Endothelial cell of umbilical vein (primary cell): ENCODE measurements at places on chromosomes 3 and 15. TPM values are rescaled to one million over a fixed set of nuclear protein-coding genes. Genes with fewer than 3 reads are reported as not detected.

- no peaks in the 10 kb centered on the region for H3K36me3 ChIP-seq
- H3K27me3 ChIP-seq, result no peaks in the 10 kb centered on the region
- H3K27ac ChIP-seq, result no peak overlapping the region
- H3K4me1 ChIP-seq, result peaks cover 3% of the 10 kb centered on the region
- no peak for DNase-seq
Observed at GRCh38 chr3:188927971-188928370, 243.8 kb upstream of the TPRG1 start.

The RTP3 gene
- total RNA-seq, result not detected in 2 replicates

The CDCP1 gene
- total RNA-seq, result 0.22 TPM in 1 of 2 replicates, not detected in the other

GRCh38 chr3:9800529-9800928 lies 7.6 kb downstream of the ARPC4 start:
- peaks cover 45% of the 10 kb centered on the region for H3K36me3 ChIP-seq
- no peak overlapping the region for H3K27ac ChIP-seq
- no peak for DNase-seq
- no peaks in the 10 kb centered on the region for H3K4me1 ChIP-seq

DNA sequence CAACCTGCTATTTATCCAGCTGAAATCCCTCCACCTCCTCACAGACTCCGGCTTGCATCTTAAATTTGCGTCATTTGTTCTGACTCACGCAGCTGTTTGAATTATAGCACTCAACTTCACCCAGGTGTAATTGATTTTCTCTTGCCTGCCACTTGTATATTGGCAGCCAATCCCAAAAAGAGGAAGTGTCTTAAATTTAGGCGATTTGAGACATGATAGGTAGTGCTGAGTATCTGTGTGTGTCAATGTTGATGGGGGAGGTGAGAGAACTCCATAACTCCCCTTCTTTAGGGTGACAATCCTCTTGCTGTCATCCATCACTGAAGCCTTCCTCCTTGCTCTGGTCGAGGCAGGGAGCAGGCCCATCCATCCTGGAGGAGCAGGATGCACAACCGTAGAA lies 77.2 kb upstream of the TPRG1 start:
- H3K36me3 ChIP-seq, result no peaks in the 10 kb centered on the region
- no peak overlapping the region for H3K4me3 ChIP-seq
- H3K4me1 ChIP-seq, result no peaks in the 10 kb centered on the region
- H3K27ac ChIP-seq, result no peak overlapping the region

- no peaks in the 10 kb centered on the region for H3K27me3 ChIP-seq
- H3K4me1 ChIP-seq, result peaks cover 21% of the 10 kb centered on the region
- H3K4me3 ChIP-seq, result no peak overlapping the region
- no peak for DNase-seq
- H3K27ac ChIP-seq, result no peak overlapping the region
Observed at GRCh38 chr3:50294089-50294488, 1.9 kb upstream of the IFRD2 start.

DNA sequence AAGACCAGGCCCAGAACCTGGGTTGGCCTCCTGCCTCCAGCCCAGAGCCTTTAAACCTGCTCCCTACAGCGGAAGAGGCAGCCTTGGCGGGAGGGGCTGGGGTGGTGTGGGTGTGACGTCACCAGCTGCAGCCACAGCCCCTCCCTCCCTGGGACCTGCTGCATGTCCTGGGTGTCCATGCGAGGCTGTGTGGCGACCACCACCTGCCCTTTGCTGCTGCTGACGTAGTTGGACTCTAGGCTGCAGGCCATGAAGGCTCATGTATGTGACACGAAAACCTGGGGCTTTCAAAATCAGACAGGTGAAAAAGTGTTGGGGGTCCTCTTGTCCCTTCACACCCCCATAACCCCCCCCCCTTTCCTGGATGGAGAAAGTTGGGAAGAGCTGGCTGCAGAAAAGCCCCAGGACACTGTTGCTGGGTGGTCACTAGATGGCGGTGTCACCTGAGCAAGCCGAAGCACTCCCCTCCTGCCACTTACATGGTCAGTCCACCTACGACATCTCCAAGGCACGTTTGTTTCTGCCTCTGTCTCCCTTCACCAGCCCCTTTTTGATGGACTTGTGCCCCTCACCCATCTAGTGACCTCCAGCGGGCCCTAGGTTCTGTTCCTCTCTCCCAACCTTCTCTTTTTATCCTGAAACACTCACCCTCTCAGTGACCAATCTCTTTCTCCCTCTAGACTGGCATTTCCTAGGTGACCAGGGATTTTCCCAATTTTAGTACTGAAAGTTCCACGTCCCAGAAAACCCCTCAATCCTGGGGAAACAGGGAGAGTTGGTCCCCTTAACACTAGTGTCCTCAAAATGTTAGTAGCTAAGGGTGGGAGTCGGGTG lies 35.2 kb downstream of the SLC6A20 start:
- H3K36me3 ChIP-seq, result no peaks in the 10 kb centered on the region
- no peak overlapping the region for H3K4me3 ChIP-seq

- no peaks in the 10 kb centered on the region for H3K4me1 ChIP-seq
- H3K36me3 ChIP-seq, result no peaks in the 10 kb centered on the region
- no peak overlapping the region for H3K4me3 ChIP-seq
- no peak for DNase-seq
- H3K27me3 ChIP-seq, result peaks cover 3% of the 10 kb centered on the region
- no peak overlapping the region for H3K27ac ChIP-seq
Observed at GRCh38 chr3:66082679-66083078, 44.0 kb upstream of the MAGI1 start.

The TM4SF18 gene
- total RNA-seq, result 142 and 158 TPM in 2 replicates

The PLA1A gene
- total RNA-seq, result not detected in 2 replicates

GRCh38 chr3:10783360-10784351 lies 32.4 kb upstream of the SLC6A11 start:
- no peak overlapping the region for H3K4me3 ChIP-seq
- no peak overlapping the region for H3K27ac ChIP-seq
- H3K27me3 ChIP-seq, result no peaks in the 10 kb centered on the region
- no peaks in the 10 kb centered on the region for H3K36me3 ChIP-seq
- H3K4me1 ChIP-seq, result peaks cover 3% of the 10 kb centered on the region
- DNase-seq, result peak; percentile 33

DNA sequence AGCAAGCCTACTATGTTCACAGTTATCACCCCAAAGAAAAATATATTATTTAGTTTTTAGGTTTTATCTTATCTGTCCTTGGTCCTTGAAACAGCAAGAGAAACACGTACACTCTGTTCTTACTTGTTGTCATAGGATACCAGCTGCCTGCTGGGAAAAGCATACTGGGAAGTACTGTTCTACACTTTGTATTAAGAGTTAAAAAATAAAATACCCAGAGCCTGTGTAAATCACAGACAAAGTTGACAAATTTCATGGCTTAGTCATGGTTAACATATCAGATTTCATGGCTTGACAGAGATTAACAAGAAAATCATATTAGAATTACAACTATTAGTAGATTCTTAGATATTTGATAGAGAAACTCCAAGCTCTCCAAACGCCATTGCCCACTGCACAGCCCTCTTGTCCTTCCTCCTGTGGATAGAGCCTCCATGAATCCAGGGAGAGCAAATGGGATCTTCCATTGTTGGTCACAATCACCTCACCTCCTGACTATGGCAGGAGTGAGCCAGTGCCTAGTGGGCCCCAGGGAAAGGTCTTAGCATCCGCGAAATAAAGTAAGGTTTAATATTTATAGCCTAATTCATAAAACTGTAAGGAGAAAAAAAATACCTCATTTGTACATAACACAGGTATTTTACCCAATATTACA lies 128.1 kb upstream of the WNT5A start:
- H3K36me3 ChIP-seq, result no peaks in the 10 kb centered on the region
- H3K27ac ChIP-seq, result no peak overlapping the region
- peaks cover 5% of the 10 kb centered on the region for H3K4me1 ChIP-seq
- no peak overlapping the region for H3K4me3 ChIP-seq
- no peaks in the 10 kb centered on the region for H3K27me3 ChIP-seq

The MYO5A gene
- total RNA-seq, result 87.9 and 91.9 TPM in 2 replicates

GRCh38 chr15:62452667-62453066 lies 287.6 kb upstream of the C2CD4B start:
- no peaks in the 10 kb centered on the region for H3K36me3 ChIP-seq
- H3K27me3 ChIP-seq, result no peaks in the 10 kb centered on the region
- H3K4me3 ChIP-seq, result no peak overlapping the region
- DNase-seq, result no peak

DNA sequence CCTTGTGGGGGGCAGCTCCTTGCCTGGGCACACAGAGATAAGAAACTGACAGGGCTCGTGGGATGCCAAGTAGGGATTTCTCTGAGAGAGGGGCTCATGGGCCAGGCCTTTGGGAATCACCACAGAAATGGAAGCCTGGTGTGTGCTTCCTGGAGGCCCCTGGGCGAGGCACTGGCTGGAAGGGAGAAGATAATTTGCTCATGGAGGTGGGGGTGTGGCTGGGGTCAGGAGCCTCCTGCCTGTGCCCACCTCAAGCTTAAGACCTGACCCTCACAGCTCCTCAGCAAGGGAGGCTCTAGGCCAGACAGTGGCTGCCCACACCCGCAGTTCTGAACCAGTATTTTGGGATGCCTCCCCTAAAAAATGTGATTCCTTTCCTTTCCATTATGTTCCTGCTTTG lies 16.9 kb upstream of the CPNE9 start:
- H3K27me3 ChIP-seq, result no peaks in the 10 kb centered on the region
- H3K4me1 ChIP-seq, result no peaks in the 10 kb centered on the region
- peaks cover 2% of the 10 kb centered on the region for H3K36me3 ChIP-seq
- DNase-seq, result no peak

- no peaks in the 10 kb centered on the region for H3K27me3 ChIP-seq
- H3K4me1 ChIP-seq, result no peaks in the 10 kb centered on the region
- H3K27ac ChIP-seq, result no peak overlapping the region
- DNase-seq, result no peak
Observed at GRCh38 chr3:119517112-119517511, 18.8 kb downstream of the TIMMDC1 start.

- DNase-seq, result no peak
- no peak overlapping the region for H3K27ac ChIP-seq
- no peak overlapping the region for H3K4me3 ChIP-seq
- H3K4me1 ChIP-seq, result no peaks in the 10 kb centered on the region
- H3K27me3 ChIP-seq, result no peaks in the 10 kb centered on the region
- no peaks in the 10 kb centered on the region for H3K36me3 ChIP-seq
Observed at GRCh38 chr3:64083575-64083974, 60.3 kb upstream of the PSMD6 start.

- H3K4me3 ChIP-seq, result no peak overlapping the region
- H3K36me3 ChIP-seq, result no peaks in the 10 kb centered on the region
- DNase-seq, result no peak
- no peak overlapping the region for H3K27ac ChIP-seq
- H3K4me1 ChIP-seq, result no peaks in the 10 kb centered on the region
Observed at GRCh38 chr15:28917791-28918140, 32.0 kb downstream of the APBA2 start.

- DNase-seq, result no peak
- H3K27ac ChIP-seq, result no peak overlapping the region
- H3K36me3 ChIP-seq, result no peaks in the 10 kb centered on the region
Observed at GRCh38 chr3:182597621-182598041, 195.7 kb upstream of the ATP11B start.

The GCSAM gene
- total RNA-seq, result not detected in 2 replicates

The LMCD1 gene
- total RNA-seq, result 11.1 and 14.5 TPM in 2 replicates

DNA sequence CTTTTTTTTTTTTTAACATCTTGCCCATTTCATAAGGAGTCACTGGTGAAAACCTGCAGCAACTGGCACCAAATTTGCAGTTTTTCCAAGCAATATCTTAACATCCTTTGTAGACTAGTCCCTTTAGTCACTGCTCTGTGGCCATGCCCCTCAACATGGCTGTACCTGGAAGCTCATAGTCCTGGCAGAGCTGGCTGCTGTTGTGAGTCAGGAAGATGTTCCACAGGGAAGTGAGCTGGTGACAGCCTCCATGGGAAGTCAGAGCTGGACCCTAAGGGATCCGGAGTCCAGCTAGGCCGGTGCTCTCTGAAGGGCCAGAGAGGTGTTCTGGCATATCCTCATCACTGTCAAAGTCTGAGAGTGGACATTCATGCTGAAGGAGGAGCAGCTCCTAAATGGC lies 99.3 kb upstream of the ZBED2 start:
- no peak for DNase-seq
- H3K27ac ChIP-seq, result no peak overlapping the region
- H3K4me3 ChIP-seq, result no peak overlapping the region

GRCh38 chr3:160564949-160565441 lies 376 bp downstream of the KPNA4 start:
- peak overlapping the region; percentile 78 for H3K27ac ChIP-seq
- peaks cover 59% of the 10 kb centered on the region for H3K4me1 ChIP-seq
